ENCODE measurements at places on chromosomes 2 and 18.
A peak's percentile ranks its signal among the peaks of the same experiment; 100 is the strongest.

DNA sequence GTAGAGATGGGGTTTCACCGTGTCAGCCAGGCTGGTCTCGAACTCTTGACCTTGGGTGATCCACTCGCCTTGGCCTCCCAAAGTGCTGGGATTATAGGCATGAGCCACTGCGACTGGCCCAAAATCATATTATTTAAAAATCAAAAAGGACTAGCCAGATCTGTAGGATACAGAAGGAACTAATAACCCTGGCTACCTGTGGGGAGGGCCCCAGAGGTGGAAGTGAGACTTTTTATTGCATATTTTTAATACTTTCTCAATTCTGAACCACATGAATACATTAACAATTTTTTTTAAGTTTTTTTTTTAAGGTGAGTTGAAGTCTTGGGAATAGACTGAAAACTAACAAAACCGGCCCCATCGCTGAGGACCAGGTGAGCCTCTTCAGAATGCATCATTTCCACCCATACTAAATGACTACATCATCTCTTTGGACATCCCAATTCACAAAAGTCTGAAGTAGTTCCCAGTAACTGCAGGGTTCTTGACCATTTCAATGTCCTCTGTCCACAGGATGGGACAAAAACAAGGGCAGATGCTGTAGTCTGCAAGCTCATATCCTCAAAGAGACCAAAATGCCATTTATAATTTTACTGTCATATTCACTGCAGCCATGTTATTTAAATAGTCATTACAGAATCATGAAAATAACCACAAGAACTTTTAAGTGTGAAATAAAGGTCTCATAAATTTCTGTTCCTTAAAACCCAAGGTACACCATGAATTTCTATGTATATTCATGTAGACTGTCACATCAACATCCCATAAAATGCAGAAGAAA lies 21.4 kb downstream of the RPL31 start:
- DNase-seq, result no peak

DNA sequence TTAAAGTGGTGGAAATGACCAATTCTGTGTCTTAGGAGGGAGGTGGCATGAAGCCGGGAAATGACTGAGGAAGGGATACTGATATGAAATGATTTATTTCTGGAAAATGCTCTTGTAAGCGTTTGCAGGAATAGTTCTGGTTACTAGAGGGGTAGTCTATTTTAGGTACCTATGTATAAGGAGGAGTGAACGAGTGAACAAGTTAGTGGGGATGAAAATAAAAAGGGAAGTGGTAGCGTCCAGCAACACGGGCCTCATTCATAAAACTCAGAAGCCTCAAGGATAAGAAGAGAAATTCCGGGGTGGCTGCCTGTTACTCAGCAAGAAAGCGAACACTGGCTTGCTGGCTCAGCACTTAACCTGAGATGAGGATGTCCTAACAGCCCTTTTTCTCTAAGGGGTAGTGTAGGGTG lies 303.3 kb downstream of the NCKAP5 start:
- DNase-seq, result no peak

GRCh38 chr2:138658187-138658894 lies 121.8 kb downstream of the NXPH2 start:
- DNase-seq, result peak; percentile 1

DNA sequence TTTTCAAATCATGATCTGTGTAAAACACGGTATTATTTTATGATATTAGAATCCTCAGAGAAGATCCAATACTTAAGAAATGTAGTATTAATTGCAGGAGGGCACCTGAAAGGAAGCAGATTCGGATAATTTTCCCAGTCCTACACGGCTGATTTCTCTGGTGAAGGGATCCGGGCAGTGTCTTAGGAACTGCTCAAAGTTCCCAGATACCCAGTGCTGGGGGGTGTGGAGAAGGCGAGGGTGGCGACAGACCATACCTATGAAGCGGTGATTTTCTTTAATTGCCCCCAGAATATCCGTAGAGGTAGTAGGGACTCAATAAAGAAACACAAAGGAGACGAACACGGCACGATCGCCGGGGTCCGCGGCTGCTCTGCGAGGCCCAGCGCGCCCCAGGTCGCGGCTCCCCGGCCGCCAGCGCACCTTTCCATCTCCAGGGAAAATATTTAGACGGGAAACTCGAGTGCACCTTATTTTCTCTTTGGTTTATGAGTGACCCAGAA lies 1.4 kb upstream of the SOX11 start:
- peak; percentile 53 for DNase-seq

DNA sequence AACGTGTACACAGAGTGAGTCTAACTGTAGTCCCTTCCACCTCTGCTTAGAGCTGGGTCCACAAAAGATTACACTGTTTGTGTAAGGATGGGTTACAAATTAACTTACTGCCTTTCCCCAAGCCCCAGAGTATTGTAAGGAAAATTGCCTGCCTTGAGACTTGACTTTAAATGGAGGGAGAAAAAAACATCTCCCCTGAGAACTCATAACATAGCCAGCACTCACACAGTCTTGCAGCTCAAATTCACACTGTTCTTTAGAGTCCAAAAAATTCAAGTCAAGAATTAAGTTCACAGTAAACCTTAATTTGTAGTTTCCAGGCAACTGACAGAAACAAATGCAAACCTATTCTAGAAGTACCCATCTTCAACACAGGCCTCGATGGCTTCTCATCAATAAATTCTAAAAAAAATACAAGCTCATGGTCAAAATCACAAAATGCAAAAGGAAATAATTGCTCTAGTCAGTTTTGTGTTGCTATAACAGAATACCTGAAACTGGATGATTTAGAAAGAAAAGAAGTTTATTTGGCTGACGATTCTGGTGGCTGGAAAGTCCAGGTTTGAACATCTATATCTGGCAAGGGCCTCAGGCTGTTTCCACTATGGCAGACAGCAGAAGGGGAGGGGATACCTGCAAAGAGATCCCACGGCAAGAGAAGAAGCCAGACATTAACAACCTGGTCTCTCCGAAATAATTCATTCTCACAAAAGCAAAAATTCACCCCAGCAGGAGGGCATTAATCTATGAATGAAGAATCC lies 34.6 kb upstream of the TMEM17 start:
- no peak for DNase-seq

DNA sequence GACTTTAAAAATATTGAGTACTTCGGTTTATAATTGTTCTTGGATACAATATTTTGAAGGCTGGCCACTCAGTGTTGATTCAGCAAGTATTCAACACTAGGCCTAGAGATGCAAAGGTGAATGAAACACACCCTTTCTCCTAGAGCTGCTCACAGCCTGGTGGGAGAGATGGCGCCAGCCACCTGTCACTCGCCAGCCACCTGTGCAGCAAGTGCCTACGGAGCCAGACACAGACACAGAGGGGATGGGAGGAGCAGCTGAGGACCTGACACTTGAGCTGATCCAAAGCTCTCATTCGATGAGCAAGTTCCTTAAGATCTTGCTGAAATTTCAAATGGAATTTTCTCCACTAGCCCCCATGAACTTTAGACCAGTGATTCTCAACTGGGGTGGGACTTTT lies 151.1 kb upstream of the RIOK3 start:
- DNase-seq, result peak; percentile 89

- no peak for DNase-seq
Observed at GRCh38 chr18:58756596-58757240, 85.5 kb downstream of the MALT1 start.

DNA sequence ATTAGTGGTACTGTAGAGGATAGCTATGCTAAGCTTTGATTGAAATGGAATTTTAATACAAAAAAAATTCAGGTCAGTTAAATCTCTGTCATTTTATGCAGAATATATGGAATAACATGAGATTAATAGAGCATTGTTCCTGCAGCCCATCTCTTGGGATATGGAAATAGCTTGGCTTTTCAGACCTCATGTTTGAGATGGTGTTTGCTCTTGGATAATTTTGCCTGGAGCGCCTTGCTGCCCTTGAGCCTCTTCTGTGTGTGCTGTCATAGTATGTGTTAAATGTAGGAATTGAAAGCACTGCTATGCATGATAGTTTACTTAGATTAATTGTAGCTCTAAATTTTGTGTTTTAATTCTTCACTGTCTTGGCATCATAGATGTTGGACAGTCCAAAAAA lies 27.7 kb downstream of the GALNT1 start:
- peak; percentile 97 for DNase-seq

DNA sequence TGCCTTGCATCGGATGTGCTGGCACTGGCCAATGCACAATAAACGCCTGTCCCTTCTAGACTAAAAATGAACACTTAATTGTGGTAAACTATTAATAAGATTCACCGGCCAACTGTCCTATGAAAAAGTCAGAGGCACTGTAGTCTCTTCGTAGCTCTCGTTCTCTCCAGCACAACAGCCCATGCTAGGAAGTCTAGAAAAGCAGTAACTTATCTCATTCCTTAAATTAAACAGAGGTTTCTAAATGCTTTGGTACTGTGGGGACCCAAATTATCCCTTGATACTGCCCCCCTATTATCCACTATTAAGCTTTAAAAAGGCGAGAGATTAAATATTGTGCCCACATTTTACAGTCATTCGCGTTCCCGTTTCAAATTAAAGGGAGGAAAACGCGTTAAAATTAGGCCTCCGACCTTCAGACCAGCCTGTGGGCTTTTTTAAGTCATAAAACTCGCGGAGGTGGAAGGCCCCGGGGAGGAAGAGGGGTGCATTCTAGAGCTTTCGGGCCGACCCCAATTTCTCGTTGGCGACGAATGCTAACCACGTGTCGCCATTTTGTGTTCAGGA lies 1.5 kb upstream of the PCBP1 start:
- peak; percentile 19 for DNase-seq

DNA sequence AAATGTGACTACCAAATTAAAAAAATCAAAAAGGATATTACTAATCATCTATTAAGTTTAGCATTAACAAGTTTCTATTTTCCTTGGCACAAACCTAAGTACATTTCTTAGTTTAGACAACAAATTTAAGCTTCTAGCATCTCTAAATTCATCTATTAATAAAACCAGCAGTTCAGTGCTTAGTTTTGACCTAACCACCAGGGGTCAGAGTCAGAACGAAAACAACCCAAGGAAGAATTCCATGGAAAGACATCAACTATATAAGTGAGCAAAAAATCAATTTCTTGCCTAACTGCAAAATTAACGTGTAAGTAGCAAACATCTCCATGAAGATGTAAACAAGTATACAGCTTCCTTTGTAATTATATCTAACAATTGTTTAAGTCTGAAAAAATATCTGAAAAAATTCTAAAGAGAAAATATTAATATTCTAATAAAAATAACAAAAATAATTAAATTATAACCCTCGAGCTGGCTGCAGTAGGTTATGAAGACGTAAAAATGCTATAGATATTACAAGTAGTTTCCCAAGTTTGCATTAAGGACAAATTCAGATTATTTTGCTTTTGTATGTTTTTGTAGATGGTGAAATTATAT lies 83.7 kb downstream of the CERKL start:
- DNase-seq, result peak; percentile 65

- no peak for DNase-seq
Observed at GRCh38 chr2:23394700-23395099, 9.7 kb downstream of the KLHL29 start.

DNA sequence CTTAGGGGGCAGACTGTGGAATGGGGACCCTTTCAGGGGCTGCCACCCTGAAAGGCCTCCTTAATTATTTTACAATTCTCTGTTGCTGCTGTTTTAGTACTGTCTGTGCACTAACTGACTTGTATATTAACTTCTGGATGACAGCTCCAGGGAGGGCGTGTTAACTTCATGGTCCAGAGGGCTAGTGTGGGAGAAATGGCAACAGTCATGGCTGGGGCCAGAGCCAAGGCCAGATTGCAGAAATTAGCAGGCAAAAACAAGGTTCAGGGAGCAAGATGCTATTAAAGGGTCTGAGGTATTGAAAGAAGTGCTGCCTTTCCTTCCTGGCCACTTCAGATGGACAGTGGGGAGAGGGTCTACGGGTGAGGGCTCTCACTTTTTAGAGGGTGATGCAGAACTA lies 9.1 kb downstream of the WIPF1 start:
- no peak for DNase-seq

GRCh38 chr18:67553437-67553836 lies 36.9 kb upstream of the DSEL start:
- peak; percentile 56 for DNase-seq

DNA sequence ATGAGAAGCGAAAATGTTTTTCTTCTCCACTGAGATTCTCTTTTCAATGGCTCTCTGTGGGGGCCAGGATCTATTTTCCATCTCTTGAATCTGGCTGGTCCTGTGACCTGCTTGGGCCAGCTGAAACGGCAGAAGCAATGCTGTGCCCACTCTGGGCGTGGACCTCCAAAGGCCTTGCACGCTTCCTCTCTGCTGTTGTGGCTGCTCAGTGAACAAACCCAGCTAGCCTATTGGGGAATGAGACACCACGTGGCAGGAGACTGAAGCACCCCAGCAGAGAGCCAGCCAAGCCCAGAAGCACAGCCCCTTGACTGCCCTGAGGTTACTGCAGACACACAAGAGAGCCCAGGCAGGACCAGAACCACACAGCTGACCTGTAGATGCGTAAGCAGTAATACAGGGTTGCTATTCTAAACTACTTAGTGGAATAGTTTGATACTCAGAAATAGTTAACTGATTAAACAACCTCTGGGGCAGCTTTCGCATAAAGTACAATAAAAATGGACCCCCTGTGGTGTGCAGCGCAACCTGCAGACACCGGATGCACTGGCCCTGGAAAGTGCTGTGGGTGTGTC lies 221.7 kb upstream of the SH3BP4 start:
- peak; percentile 23 for DNase-seq

- no peak for DNase-seq
Observed at GRCh38 chr2:239940861-239941570, 84.1 kb downstream of the NDUFA10 start.

GRCh38 chr2:200658278-200658864 lies 72.6 kb downstream of the AOX1 start:
- no peak for DNase-seq

- DNase-seq, result no peak
Observed at GRCh38 chr2:238967031-238967977, 119.4 kb downstream of the TWIST2 start.

GRCh38 chr2:43100362-43100882 lies 126.0 kb downstream of the ZFP36L2 start:
- peak; percentile 24 for DNase-seq

DNA sequence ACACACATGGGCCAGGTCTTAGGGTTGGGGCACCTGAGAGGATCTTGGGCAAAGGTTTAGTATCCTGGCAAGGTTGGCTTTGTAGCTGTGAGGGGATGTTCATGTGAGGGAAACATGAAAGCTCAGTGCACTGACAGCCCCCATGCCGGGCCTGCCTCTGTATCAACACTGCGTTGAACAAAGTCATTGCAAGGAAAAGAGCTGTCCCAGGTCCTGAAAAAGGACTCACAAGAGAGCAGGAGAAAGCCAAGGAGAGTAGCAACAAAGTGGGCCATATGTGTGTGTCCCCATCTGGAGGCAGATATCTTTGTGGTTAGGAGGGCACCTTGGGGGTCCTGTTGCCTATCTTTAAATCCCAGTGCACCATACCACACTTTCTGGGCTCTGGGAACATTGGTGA lies 237.8 kb upstream of the THSD7B start:
- DNase-seq, result no peak

GRCh38 chr18:10453806-10454680 lies at the start of gene APCDD1:
Gene APCDD1 (plus strand): TSS chr18:10454635. CDS start chr18:10454982, 347 bp downstream.
- peak; percentile 97 for DNase-seq

All from NCI-H69 (cell line).